Stimulated activated naive CD8-positive, alpha-beta T cell treated with anti-CD3 and anti-CD28 coated beads, Interleukin-15, amount 100 ng/mL, for 72 hours (primary cell): ENCODE measurements at places on chromosomes 4 and X.

DNA sequence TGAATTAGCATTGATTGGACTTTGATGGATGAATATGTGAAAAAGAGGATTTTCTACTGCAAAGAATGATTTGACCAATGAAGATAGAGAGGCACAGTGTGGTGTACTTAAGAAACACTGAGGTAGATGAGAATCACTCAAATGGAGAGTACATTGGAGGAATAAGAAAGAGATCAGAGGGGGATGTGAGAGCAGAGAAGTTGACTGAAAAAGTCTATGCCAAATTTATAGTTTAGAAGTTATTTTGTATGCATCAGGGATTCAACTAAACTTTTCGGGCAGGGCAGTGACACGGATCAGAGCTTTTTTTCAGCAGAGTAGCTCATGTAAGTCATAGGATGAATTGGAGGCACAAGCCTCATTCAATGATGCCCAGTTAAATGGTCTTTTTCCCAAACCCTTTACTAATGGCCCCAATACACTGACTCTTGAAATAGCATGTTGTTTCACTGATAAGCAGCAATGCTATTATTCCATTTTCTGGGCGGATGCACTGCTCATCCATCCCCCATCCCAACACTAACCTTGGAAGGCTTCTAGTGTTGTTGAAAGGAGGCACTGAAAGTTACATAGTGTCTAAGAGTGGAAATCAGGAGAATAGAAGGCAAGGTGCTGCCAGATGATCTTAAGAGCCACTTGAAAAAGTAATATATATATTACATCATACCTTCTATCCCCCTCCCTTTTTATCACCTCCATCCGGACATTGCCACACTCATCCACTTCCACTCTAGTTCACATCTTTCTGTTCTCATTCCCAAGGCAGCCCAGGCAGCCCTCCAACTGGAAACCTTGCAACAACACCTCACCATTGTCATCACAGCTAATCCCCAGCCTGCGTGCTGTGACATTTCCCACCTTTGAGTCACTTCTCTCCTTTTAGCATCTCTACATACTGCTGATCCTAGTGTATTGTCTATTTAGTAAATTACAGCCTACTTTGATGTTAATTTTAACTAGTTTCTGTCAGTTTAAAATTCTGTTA is 46.1 kb downstream of the ARHGAP24 start:
- no peak for DNase-seq

DNA sequence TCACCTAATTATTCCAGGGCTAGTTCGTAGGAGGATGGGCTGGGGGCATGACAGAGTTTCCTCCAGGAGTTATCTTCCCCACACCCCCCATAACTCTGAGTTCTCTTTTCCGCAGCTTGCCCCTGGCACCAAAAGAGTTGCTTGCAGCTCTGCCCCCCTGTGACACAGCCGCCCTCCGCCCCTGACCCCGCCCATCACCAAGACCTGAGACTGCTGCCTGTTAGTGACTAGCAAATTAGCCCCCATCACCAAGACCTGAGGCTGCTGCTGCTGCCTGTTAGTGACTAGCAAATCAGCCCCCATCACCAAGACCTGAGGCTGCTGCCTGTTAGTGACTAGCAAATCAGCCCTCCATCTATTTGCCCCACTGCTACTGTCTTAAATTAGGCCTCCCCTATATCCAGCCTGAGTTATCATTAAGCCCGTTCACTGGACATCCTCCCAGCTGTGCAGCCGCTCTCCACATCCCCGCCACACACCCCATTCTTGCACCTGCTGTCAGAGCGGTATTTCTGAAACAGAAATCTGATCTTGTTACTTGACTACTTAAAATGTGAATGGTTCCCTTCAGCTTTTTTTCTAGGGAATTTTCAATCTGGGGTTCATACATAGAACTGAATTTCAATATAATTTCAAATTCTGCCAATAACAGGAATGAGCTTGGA is 1.5 kb upstream of the PAPSS1 start:
- peak; percentile 44 for DNase-seq

- DNase-seq, result no peak
Measured at GRCh38 chrX:119340606-119341205, 58.4 kb upstream of the SLC25A43 start.

GRCh38 chr4:14807856-14808255 is 194.4 kb upstream of the CPEB2 start:
- no peak for DNase-seq

DNA sequence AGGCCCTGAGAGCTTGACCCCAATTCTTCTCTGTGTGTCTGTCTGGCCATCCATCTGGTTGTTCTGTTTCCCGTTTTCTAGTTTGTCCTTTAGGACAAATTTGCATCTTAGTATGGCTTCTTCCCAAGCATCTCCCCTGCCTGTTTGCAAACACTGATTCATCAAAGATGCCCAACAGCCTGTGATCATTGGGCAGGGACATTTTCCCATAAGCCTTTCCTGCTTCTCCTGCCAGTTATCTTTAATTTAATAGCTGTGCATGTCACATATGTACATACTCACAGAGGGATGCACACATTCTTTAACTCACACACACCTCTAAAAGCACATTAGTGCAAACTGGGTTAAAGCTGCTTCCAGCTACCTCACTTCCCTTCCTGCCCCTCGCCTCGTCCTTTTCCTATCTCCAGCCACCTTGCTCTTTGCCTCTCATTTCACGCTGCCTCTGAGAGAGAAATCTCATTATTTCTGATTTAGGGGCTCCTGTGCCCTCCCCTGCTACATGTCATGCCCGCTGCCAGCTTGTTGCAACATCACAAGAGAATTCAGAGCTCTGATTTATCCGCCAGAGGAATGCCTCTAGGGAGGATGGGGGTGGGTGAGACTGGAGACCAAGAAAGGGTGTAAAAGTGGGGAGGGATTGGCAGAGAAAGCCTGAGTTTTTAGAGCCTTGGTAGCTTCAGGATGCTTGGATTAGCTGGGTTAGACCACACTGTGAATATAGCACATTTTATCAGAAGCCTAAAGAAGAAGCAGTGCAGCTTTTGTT is 100.6 kb downstream of the NHS start:
- no peak for DNase-seq

GRCh38 chr4:4724321-4724720 is 135.1 kb upstream of the MSX1 start:
- DNase-seq, result no peak

DNA sequence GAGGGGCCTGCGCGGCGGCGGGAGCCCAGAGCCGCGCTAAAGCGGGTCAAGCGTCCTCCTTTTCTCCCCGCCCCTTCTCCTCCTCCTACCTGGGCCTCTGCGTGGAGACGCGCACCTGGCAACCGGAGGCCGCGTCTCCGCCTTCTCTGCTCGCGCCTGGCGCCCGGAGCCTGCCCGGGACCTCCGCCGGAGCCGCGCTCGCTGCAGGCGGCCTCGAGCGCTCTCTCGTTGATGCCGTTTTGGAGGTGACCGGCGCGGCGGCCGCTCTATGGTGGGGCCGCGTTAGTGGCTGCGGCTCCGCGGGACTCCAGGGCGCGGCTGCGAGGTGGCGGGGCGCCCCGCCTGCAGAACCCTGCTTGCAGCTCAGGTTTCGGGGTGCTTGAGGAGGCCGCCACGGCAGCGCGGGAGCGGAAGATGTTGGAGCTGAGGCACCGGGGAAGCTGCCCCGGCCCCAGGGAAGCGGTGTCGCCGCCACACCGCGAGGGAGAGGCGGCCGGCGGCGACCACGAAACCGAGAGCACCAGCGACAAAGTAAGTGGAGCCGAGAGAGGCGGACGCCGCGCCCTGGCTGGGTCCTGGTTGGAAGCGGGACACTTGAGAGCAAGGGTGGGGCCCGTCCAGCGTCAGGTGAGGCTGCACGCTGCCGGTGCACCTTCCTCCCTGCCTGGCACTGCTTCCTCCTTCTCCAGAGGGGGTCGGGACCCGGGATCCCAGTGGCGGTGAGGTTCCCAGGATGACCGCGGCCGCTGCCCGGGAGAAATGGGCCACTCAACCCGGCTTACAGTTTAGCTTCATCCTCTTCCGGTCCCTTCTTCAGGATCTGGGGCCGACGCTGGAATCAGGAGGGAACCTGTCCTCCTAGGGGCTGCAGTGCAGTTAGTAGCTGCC is at the start of gene CDS1:
CDS1 (plus strand) TSS at position 140 of the 888 bp plus-strand sequence; CDS start at position 415, 275 bp downstream.
- DNase-seq, result peak; percentile 10

DNA sequence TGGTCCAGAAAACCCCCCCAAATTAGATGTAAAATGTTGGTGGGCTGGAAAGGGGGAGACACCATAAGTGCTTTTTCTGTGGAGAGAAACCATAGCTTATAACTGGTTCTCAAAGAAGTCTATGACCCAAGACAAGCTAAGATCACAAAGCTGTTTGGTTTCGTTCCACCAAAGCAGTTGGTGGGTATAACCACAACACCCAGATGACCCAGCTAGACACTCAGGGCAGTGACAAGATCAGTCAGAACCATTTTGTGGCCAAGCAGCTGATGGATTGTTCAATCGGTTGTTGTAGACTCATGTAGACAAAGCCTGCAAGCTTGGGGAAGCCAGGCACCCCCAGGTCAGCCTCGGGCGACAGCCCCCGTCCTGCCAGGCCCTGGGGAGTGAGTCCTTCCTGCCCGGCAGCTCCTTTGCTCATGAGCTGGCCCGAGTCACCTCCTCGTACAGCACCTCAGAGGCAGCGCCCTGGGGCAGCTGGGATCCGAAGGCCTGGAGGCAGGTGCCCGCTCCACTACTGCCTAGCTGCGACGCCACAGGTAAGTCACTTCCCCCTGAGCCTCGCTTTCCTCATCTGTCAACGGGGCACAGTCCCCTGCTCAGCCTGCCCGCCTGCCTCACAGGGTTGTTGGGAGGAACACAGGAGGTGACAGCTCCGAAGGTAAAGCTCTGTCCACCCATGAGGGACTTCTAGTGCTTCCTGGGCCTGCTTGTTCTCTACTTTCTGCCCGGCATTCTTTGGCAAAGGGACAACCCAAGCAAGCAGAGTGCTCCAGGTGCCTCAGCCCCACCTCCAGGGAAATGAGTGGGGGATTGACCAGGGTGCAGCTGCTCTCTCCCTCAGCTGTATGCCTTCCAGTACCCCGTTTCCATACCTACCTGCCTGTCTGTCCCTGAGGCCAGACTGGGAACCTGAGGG is 65.2 kb upstream of the MTM1 start:
- no peak for DNase-seq

DNA sequence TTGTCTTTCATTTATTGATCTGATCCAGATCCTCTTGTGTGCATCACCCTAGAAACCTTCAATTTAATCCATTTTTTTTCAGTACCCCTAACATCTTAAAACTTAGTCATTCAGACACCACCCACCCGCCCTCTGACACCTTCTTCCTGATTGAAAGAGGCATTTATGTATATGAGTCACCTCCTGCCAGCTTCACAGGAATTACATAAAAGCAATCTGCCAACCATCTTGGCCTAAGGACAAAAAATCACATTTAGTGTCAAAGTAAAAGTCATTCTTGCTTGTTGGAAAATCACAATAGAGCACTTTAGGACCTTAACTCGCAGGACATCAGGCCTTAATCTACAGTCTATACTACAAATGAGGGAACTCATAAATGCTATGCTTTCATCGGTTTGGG is 52.1 kb downstream of the NDST3 start:
- DNase-seq, result no peak

- DNase-seq, result no peak
Measured at GRCh38 chr4:48093991-48094416, 40.0 kb downstream of the TXK start.

GRCh38 chr4:118335324-118335723 is 17.5 kb downstream of the PRSS12 start:
- no peak for DNase-seq

- DNase-seq, result no peak
Measured at GRCh38 chr4:122152711-122153226, 638 bp downstream of the BLTP1 start.

DNA sequence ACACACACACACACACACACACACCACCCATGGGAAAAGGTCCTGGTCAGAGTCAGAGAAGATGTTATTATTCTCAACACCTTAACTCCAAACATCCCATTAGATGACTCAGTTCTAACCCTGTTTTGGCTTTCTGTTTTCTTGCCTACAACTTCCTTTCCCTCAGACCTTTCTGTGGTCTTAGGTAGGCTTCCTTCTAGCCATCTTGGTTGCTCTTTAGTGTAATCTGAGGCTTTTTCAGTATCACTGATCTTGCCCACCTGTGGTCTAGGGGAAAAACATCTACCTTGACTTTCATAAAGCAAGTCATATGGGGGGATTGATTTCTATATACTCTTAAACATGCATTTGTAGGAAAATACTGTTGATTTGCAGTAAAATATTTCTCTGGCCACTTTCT is 56.9 kb downstream of the ATG4A start:
- DNase-seq, result peak; percentile 29

DNA sequence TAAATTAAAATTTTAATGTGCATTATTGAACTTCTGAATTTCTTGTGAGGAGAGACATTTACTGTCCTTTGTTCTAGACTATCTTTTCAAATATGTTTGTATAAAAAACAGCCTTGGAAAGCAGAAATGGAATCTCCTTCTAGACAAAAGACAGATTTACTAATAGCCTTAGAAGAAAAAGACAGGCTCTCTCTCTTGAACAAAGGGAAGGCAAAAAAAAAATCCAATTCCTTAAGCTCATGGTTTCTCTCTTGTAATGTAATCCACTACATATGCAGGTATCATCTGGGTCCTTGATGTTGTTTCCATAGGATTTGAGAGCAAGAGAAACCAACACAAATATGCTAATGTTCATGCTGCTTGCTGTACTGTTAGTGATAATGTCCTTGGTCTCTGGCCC is 106.0 kb downstream of the TBCK start:
- no peak for DNase-seq

DNA sequence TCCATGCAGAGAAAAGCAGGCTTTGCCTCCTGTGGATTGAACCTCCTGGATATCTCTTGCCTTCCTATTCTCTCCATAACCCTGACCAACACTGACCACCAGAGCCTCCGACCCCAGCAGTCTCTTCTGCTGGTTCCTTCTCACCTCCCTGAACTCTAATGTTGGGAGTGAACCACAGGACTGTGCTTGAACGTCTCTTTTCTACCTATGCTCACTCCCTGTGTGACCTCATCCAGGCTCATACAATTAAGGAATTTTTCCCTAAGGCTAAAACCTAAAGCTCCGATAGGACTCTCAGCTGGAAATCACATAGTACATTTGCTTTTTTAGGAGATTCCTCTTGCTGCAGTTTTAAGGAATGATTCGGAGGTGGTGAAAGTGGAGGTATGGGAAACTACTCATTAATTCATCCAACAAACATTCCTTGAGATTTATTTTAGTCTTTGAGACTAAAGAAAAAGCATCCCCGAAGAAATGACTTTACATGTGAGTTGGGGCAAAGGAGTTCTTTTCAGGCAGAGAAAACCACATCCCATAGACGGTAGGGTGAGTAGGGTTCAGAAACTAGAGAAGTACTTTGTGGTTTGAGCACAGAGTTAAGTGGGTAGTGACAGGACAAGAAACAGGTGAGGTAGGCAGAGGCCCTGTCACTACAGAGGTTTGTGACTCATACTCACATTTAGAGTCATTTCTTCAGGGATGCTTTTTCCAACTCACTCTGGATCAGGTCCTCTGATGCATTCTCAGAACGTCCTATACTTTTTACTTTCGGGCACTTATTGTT is 30.8 kb downstream of the NDNF start:
- peak; percentile 41 for DNase-seq

- DNase-seq, result no peak
Measured at GRCh38 chr4:159723341-159724048, 620.6 kb downstream of the RAPGEF2 start.

DNA sequence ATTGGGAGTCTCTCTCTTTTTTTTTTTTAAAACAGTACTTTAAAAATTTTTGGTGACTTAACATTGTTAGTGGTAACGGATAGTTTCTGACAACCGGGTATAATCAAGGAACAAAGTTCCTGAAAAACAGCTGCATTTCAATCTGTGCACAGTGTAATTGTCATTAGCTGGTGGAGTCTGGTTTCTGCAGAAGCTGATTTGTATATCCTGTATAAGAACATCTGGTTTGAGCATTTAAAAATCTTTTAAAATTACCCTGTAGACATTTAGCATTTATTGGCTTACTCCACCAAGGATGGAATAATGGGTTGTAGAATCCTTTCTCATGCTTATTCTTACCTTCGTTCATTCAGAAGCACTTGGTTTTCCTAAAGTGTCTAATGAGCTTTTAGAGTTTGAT is 11.2 kb downstream of the JADE1 start:
- no peak for DNase-seq
